Stimulated activated CD8-positive, alpha-beta memory T cell treated with anti-CD3 and anti-CD28 coated beads, Interleukin-7, amount 100 ng/mL, for 24 hours (primary cell): ENCODE measurements at places on chromosomes 6 and 20.

DNA sequence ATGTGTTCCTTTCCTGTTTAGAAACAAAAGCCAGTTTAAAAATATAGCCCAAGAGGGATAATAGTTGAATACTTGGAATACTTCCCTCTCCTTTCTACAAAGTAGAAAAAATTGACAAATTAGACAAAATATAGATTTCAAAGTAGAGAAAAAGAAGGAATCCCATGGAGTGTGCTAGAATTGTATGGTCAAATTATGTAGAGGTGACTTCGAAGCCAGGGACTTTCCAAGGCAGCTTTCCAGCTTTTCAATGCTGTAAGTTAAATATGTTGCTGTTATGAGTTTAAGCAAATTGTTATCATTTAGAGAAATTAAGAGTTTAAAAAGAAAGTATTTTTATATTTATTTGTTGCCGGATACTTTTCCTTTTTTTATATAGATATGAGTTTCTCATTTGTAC, 415.5 kb upstream of the OPRM1 start:
- no peak for DNase-seq

DNA sequence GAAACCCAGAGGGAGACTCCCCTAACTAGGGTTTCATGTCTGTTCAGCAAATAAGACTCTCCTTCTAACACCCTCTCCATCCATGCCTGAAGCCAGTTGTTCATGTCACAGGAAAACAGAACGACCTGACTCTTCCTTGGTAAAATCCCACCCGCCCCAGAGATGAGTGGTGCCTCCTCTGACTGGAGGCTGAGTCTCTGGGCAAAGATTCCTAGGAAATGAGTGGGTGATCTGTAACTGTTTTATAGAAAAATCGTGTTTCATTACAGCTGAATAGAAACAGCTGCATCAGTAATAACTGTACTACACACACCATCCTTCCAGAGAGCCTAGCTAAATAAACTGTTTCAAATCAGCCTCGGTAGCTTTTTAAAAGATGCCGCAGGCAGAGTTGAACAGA, 37.4 kb upstream of the MRPS10 start:
- no peak for DNase-seq

DNA sequence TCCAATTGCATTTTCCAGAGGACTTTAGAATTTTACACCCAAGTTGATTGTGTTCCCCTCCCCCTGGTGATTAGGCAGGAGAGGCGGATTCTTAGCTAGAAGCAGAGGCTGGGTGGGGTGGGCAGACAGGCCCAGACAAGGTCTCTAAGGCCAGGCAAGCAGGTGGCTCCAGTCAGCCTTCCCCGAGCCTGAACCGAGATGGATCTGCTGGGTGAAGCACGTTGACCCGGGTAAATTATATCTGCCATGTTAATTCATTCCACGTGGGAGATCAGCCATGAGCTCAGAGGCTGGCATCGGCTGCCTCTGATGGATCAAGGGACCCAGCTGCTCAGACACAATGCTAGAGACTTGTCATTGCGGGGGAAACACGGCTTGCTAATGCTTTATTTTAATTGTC, 159.5 kb upstream of the MAFB start:
- no peak for DNase-seq

DNA sequence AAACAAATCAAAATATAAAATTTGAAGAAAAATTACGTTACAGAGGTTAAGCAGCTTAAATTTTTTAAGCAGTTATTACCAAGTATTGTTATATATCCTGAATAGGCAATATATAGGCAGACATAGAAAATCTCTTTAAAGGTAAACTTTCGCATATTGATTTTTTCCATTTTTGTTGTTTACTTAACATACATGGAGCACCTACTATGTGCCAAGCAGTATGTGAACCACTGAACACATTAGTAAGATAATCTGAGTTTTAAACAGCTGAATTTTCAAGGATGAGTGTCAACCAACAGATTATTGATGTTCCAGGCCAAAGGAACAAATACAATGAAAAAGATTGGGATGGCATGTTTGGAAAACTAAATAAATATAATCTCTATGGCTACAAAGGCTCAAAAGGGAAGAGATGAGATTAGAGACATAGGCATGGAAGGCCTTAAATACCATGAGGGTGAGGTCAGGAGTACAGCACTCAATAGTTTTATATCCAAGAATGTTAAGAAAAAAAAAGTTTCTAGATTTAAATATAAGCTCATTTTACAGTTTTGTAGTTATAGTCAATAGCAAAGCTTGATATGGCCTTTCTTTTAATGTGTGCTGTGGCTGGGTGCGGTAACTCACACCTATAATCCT, 277.5 kb downstream of the PTPRK start:
- DNase-seq = no peak

- DNase-seq = no peak
These were observed 59.7 kb upstream of the SAMD5 start for GRCh38 chr6:147448775-147449174.

DNA sequence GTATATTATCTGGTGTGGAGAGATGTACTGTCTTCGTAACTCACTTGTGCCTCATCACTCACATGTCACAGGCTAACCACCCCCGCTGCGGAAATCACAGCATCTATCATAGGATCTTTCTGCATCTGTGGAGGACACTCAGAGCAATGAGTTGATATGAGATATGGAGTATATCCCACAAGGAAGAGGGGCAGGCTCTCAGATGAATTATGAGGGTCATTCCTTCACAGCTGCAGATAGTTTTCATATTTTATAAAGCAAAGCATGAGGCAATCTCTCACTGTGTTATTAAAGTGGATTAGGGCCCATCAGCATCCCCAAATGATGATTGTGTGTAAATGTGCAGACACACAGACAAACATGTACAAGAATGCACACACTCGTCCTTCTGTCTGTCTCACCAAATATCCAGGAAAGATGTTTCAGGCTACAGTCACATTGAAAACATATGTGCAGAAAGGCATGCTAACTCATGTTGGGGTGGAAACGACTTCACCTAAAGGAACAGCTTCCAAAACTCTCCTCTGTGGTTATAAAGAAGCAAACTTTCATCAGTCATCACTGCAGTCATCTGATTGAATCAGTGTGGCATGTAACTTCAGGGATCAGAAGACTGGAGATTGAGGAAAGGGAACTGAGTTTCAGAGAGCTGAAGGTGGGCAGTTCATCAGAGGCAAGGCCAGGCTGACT, 164.7 kb downstream of the FOXC1 start:
- no peak for DNase-seq

DNA sequence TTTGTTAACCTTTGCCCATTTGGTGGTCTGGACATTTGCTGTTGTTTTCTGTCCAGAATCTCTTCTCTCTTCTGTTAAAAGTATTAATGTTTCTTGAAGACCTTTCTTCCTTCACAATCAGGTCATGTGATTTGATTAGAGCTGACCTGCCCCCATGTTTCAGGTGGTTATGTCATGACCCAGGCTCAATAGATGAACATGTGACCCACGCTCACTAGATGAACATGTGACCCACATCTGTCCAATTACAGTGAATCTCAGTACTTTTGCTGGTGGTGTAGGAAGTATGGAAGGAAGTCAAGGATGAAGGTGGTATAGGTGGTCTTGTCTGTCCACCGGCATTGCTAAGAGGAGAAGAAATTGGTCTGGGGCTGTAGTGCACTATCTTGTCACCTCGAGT, 289.1 kb upstream of the JAG1 start:
- DNase-seq = no peak

DNA sequence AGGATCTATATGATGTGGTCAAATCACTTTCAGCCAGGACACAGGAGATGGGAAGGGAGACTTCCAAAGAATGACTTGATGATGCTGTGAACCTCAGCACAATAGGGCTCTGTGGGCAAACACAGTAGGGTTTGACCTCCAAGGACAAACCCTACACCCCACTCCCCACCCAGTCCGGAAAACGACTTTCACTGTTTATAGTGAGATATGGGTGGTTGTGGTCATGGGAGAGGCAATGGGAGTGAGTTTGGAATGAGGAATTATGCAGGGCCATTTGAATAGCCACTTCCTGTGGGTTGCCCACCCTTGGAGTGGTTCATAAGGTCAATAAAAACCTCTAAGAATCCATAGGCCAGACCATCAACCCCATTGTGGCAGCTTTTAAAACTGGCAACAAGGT, 38.4 kb upstream of the PRND start:
- DNase-seq = no peak

- no peak for DNase-seq
These were observed 24.7 kb upstream of the MOCS1 start for GRCh38 chr6:39958947-39959346.

DNA sequence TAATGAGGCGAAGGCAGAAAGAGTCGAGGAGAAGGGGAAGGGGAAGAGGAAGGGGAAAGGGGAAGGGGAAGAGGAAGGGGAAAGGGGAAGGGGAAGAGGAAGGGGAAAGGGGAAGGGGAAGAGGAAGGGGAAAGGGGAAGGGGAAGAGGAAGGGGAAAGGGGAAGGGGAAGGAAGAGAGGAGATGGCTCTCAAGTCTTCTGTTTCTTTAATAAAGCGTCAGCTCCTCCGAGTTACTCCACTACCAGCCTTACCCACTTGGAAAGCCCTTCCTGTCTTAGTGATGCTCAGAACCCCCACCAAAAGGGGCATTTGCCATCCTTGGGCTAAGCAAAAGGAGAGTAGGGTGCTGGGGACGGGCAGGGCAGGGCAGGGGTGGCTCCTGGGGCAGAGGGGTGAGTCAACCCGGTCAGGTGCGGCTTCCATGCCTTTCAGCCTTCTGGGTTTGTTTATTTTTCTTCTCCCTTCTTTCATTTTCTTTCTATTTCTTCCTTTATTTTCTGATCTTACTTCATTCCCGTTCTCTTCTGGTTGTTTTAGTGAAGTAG, 476 bp upstream of the CLIC5 start:
- no peak for DNase-seq

DNA sequence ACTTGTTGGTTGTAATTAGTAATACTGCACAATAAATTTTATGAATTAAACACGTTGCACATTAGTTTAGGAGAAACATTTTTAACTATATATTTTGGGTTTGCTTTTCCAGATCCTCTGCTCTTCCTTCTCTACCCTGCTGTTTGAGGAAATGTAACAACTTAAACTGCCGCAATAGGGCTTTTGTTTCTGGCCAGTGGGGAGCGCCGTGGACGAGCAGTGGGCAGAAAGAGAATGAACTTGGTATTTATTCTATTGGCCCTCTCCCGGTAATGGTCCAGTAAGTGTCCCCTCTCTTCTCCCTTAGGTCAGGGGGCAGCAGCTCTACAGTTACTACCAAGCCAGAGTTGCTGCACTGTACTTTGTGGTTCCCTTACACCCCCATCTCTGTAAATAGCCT, 35.2 kb upstream of the EPHA7 start:
- DNase-seq = no peak

DNA sequence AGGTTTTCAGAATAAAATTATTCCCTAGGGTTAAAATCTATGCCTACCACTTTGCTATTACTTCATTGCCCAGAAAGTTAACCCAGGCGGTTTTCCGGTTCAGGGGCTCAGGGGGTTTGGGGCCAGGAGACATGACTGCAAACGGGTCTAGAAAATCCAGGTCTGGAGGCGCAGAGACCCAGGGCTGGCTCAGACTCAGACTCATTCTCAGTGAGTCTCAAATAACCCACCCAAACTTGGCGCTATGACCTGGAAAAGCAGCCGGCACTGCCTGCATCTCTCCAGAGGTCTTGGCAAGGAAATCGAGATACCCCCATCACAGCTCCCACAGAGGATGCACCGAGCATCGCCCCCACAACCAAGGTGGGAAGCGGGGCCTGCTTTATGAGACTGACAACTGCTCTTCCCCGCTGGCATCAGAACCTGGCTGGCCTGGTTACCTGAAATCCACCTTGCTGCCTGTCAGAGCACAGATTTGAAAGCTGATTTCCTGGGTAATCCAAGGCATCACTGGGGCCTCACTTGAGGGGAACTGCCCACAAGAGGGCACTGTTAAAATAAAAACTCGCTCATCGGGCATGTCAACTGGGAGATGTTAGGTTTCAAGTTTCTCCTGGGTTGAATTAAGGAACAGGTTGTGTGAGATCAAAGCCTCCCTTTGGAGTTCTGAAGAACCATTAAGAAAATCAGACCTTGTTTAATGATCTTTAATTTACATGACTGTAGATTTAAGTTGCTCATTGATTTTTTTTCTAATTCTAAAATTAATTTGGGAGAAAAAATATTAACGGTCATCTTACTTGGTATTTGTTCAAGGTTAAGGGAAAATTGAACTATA, 55.1 kb downstream of the KIF16B start:
- no peak for DNase-seq

DNA sequence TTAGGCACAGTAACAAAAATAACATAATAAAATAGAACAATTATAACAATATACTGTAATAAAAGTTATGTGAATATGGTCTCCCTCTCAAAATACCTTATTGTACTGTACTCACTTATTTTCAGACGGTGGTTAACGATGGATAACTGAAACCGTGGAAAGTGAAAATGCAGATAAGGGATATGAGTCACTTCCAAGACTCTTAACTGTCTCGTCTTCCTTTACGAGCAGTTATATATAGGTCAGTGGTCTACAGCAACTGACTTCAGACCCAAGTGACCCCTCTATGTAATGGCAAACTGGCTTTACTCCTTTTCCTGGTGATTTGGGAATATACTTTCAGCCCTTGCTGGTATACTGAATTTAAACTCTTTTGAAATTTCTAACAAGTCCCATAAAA, 261.4 kb downstream of the SLC35F1 start:
- no peak for DNase-seq

DNA sequence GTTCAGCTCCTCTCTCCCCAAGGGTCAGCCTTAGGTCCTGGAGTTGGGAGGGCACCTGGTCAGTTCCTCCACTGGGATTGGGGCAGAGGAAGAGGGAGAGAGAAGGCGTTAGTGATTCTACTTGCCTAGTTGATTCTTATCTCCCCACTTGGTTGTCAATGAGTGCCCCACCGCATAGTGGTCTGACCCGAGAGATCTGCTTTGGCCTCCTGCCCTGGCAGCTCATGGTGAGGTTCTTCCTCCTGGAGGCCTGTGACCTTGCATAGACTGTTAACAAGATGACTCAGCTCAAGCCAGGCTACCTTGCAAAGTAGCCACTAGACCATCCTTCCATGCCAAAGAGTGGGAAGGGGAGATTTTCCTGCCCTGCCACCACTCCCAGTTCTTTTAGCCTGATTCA, 160.6 kb downstream of the TMEM200A start:
- no peak for DNase-seq

DNA sequence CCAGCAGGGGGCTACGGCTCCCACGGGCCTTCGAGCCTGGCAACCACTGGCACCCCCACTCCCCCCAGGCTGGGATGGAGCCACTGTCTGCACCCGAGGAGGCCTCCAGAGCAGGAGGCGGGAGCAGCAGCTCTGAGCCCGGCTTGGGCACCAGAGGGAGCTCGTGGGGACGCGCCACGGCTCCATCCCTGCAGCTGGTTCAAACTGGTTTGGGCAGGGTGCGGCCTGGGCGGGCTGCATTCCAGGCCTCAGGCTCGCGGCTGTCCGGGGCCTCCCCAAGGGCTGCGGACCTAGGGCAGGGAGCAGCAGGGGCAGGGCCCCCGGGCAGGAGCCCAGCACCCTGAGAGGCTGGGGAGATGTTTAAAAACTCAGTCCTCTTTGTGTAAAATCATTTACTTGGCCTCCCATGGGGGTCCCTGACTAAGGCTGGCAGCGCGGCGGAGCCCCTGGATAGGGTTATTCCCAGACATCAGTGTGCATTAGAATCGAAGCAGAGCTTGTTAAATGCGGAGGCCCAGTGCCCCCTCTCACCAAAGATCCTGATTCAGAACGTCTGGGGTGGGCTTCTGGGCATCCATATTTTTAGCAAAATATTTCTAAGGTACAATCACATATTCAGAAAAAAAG, 4.1 kb upstream of the BCAS4 start:
- DNase-seq = peak; percentile 63

GRCh38 chr20:15205028-15205427, 867.6 kb upstream of the FLRT3 start:
- no peak for DNase-seq
